ENCODE measurements at places on chromosomes 1 and 21.

GRCh38 chr1:54839824-54840223 lies 38.7 kb upstream of the TTC22 start:
- DNase-seq = no peak

- no peak for DNase-seq
Observed at GRCh38 chr1:177164380-177165068, at the start of gene ASTN1. ASTN1 (minus strand) TSS chr1:177164712; CDS start chr1:177164676, 36 bp downstream.

DNA sequence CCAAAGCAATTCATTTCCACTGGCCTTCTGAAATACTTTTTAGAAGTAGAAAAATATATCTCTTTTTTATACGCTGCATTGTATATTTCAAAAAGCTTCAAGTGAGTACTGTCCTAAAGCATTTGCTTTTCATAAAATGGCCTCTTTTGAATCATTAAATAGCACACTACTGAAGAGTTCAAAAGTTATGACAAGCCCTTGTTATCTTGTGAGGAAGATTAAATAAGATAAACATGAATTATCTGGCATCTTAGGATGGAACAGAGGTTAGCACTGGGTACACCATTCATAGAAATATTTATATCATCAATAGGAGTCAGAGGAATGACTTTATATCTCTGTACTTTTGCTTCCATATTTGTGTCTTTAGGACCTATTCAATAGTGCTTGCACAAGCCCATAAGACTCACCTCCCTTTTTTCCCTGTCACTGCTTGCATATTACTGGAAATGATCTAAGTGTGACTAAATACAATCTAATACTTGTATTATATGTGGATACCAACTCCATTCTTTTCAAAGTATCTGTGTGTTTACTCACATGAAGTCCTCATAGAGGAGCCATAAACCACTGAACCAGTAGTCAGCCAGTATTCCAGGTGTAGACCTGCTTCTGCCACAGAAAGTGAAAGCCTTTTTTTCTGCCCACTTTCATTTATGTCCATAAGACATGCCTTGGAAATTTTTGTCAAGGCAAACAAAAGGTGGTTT lies 274.2 kb upstream of the C1orf105 start:
- DNase-seq = peak; percentile 72

DNA sequence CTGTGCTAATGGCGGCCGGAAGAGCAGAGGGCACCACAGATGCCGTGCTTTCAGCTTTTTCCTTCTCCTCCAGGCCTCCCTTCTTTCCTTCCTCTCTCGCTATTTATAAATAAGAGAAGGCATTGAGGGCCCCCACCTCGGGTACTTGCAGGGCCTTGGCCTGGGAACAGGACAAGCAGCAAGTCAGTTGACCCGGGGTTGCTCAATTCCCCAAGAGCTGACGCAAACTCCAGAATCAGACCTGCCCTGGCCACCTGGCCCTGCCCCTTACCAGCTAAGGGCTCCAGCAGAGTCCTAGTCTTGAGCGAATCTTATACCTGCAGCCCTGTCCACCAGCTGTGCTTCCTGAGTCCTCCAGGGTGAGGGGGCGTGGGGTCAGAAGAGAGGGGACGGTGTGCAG lies 13.5 kb downstream of the TNFRSF1B start:
- DNase-seq = no peak

GRCh38 chr1:24691051-24691450 lies 47.9 kb downstream of the SRRM1 start:
- no peak for DNase-seq

GRCh38 chr1:216222288-216222687 lies 201.0 kb downstream of the USH2A start:
- peak; percentile 18 for DNase-seq

- DNase-seq = no peak
Observed at GRCh38 chr1:100622506-100622905, 84.6 kb downstream of the GPR88 start.

DNA sequence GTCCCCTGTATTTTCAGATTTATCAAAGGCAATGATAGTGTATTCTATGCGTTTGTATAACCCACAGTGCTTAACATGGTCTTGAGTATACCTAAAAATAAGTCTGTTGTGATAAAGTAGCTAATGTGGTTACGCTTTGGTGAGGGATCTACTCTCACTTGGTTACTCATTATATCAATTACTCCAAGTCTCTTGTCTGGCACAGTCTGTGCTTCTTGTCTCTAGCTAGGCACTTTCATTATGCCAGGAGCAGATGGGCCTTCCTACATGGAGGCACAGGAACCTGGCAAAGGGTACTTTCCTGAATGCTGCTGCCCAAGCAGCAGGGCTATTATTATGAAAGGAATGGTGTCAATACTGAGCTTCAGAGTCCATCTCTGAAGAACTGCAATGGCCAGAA lies 4.2 kb upstream of the PTPN22 start:
- no peak for DNase-seq

DNA sequence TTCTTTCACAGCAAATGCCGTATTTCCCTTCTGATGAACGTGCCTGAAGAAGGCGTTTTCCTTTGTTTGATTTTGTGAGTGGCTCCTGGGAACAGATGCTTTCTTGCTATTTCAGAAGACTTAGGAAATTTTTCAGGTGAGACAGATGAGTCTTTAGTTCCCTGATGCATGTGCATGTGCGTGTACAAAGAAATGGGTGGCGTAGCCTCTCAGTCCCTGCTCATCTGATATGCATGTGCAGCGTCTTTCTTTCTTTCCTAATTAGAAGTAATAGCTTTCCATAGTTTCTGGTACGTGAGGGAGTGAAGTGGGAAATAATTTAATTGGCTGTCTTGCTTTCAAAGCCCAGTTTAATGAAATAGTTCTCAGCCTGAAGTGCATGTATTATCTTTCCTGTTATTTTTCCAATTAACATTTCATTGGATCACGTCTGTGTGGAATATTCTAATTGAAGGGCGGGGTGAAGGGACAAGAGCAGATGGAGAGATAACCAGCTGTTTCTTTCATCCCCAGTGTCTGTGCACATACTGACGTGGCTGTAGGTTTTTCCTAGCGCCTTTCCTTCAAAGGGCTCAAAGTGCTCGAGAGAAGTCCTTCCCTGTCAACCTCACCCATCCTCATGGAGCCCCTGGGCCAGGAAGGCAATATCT lies 104.3 kb downstream of the FAM78B start:
- no peak for DNase-seq

DNA sequence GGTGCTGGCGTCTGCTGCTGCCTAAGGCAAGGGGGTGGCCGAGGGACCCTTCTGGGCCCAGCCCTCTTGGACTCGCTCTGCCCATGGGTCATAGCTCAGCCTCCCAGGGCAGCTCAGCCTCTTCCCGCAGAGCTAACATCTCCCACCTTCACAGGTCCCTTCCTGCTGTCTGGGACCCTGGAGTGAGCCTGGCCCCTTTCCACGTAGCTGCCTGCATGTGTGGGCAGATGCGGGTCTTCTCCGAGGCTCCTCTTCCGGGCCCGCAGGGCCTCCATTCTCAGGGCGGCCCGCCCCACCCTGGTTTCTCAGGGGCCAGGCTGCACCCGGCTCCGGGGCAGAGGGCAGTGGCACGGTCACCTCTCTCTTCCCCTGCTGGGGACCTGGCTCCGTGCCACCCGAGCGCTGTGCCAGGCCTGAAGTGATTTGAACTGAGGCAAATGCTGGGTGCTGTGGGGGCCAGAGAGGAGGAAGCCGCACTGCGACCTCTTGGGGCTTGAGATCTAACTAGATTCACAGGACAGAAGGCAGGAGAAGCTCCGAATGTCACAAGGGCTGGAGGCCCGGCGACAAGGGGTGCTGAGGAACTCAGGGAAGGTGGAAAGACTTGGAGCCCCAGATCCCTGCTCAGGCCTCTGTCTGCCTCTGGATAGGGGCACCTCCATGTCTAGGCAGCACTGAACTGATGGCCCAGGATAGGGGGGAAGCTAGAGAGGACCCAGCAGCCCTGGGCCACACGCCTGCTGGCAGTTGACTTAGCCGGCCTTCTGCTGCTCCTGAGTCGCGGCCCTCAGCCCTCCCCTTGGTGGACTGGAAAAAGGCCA lies 40.7 kb downstream of the COQ8A start:
- DNase-seq = no peak

DNA sequence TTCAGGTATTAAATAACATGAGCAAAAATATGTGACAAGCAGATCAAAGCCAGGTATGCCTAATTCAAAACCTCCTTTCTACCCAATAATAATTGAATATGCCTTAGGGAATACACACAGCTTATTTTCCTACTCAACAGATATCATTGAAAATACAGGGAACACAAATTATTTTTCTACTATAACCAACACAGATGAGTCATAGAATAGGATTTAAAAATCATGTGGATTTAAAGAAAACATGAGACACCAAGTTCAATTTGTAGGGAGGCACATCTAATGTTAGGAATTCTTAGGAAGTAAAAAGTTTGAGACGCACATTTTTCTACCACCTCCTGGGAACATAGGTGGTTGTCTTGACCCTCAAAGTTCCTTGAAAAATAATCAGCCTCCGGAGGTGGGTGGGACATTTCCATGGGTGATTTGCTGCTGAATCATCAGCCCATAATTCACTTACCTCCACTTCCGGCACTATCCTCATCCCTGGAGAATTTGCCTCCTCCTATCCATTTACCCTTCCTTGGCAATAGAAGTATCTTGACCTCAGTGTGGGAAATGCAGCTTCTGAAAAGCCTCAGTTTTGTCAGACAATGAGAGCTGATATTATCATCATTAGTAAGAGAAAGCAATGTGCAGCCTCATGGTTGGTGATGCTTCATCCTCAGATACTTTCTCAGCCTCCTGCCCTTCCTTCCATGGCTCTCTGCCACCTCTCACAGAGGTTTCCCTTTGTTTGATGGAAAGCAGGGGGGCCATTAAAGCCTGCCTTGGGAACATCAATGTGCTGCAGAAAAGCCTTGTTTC lies 33.5 kb upstream of the RGS4 start:
- DNase-seq = peak; percentile 97

DNA sequence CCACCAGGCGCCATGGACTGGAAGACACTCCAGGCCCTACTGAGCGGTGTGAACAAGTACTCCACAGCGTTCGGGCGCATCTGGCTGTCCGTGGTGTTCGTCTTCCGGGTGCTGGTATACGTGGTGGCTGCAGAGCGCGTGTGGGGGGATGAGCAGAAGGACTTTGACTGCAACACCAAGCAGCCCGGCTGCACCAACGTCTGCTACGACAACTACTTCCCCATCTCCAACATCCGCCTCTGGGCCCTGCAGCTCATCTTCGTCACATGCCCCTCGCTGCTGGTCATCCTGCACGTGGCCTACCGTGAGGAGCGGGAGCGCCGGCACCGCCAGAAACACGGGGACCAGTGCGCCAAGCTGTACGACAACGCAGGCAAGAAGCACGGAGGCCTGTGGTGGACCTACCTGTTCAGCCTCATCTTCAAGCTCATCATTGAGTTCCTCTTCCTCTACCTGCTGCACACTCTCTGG lies 3.8 kb downstream of the GJB3 start:
- no peak for DNase-seq

- peak; percentile 92 for DNase-seq
Observed at GRCh38 chr1:153506831-153507413, 28.9 kb downstream of the S100A6 start.

All from fibroblast of skin of right biceps (primary cell).